Body of pancreas (tissue), 4 donors: ENCODE measurements at places on chromosomes 12 and 14.

DNA sequence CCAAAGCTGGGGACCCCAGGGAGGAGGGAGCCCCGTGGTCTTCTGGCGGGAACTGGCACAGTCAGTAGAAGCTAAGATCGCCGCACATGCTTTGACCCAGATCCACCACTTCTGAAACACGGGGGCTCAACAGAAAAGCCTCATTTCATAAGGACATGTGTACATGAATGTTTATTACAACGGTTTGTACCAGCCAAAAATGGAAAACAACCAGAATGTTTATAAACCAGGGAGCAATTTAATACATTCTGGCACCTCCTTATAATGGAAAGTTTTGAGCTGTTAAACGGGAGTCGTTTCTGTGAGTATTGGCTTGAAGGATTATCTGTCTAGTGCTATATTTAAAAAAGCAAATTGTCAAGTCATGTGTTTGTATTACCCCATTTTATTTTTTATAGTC, 7.3 kb upstream of the TMEM179 start:
- no peaks in the 10 kb centered on the region for H3K27me3 ChIP-seq
- no peak overlapping the region for H3K4me3 ChIP-seq
- no peaks in the 10 kb centered on the region for H3K36me3 ChIP-seq

- peaks cover 42% of the 10 kb centered on the region for H3K4me1 ChIP-seq
- H3K4me3 ChIP-seq: no peak overlapping the region
- no peaks in the 10 kb centered on the region for H3K27me3 ChIP-seq
- no peaks in the 10 kb centered on the region for H3K36me3 ChIP-seq
- peak; percentile 97 for DNase-seq
These were observed 295.7 kb upstream of the PRKD1 start for GRCh38 chr14:30223385-30223785.

DNA sequence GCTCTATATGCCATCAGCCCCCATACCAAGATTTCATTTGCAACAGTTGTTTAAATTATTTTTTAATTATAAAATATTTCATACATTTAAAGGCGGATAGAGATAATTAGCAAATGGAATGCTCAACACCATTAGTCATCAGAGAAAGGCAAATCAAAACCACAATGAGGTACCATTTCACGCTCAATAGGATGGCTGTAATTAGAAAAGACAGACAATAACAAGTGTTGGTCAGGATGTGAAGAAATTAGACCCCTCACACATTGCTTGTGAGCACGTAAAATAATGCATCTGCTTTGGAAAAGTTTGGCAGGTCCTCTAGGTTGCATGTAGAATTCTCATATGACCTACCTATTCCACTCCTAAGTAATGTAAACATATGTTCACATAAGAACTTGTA, 35.3 kb upstream of the EPS8 start:
- peak overlapping the region; percentile 32 for H3K27ac ChIP-seq
- no peak for DNase-seq
- H3K4me3 ChIP-seq: no peak overlapping the region
- no peaks in the 10 kb centered on the region for H3K36me3 ChIP-seq

GRCh38 chr14:77175843-77176242, 5.8 kb upstream of the TMEM63C start:
- H3K27me3 ChIP-seq: no peaks in the 10 kb centered on the region
- H3K4me1 ChIP-seq: no peaks in the 10 kb centered on the region
- H3K27ac ChIP-seq: no peak overlapping the region
- H3K4me3 ChIP-seq: no peak overlapping the region

DNA sequence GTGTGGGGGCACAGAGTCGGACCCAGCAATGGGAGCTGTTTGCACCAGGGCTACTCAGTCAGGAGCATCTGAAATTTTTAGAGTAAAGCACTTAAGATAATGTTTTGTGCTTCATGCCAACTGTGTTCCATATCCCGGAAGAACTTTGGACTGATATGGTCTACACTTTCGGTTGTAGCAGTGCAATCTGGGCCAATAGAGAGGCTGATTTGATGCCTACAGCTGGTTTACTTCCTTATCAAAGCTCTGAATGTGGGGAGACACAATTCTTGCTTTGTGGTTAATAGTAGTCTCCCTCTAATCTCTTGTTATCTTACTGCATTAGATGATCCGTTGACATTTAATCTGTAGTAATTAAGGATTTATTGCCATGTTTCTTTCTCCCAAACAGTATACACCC, 7.8 kb upstream of the VDR start:
- no peak overlapping the region for H3K4me3 ChIP-seq
- H3K27me3 ChIP-seq: no peaks in the 10 kb centered on the region
- DNase-seq: no peak
- H3K27ac ChIP-seq: no peak overlapping the region
